ENCODE measurements at places on chromosomes 13 and 19.

GRCh38 chr13:102323505-102323904 is 78.3 kb downstream of the FGF14 start:
- DNase-seq = no peak

DNA sequence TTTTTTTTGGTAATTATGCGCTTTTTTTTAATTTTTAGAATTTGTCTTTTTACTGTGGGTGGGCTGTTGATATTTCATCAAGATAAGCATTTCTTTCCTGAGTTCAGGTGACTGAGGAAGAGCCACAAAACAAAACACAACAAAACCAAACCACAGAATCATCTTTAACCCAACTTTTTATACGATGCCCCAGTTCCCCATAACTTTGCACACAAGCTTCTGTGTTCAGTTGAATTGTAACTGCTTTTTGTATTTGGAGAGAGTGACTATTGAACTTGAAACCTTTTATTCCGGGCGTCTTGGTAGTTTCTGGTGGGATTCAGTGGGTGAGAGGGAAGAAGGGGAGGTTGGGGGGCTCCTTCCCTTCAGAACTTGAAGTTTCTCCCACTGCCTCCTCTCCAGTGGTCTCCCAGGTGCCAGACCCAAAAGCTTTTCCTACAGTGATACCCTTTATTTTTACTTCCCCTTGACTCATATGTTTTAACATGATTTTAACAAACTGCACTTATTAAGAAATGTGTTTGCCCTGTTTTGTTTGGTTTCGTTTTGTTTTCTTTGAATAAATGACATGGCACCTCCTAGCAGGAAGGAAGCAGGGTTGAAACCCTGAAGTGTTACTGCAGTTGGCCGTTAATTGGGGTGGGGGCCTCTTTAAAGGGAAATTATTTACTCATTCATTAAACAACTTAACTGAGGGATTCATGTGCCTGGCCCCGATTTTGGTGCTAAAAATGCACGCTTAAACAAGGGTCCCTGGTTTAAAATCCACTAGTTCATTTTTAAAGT is 2.7 kb upstream of the CCDC97 start:
- no peak for DNase-seq

GRCh38 chr13:23741879-23742510 is 147.2 kb downstream of the MIPEP start:
- no peak for DNase-seq

DNA sequence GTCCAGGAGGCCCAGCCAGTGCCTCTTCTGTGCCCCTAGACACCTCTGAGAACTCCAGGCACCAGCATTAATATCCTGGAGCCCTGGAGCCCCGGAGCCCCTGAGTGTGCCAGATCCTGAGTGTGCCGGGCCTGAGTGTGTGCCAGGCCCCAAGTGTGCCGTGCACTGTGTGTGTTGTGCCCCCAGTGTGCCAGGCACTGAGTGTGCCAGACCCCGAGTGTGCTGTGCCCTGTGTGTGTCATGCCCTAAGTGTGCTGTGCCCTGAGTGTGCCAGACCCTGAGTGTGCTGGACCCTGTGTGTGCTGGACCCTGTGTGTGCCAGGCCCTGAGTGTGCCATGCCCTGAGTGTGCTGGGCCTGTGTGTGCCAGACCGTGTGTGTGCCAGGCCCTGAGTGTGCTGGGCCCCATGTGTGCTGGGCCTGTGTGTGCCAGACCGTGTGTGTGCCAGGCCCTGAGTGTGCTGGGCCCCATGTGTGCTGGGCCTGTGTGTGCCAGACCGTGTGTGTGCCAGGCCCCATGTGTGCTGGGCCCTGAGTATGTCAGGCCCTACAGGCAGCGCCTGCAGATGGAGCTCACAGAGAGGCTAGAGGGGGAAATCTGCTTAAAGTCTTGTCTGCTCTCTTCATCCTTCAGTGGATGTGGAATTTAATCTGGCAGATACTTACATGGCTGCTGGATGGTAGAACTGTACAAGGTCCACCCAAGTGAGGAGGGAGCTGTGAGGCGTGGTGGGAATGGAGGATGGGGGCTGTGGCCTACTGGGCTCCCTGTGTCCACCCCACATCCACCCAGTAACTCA is 53.9 kb downstream of the C13orf46 start:
- DNase-seq = no peak

- no peak for DNase-seq
Observed at GRCh38 chr13:62377838-62378237, 962.2 kb upstream of the PCDH20 start.

DNA sequence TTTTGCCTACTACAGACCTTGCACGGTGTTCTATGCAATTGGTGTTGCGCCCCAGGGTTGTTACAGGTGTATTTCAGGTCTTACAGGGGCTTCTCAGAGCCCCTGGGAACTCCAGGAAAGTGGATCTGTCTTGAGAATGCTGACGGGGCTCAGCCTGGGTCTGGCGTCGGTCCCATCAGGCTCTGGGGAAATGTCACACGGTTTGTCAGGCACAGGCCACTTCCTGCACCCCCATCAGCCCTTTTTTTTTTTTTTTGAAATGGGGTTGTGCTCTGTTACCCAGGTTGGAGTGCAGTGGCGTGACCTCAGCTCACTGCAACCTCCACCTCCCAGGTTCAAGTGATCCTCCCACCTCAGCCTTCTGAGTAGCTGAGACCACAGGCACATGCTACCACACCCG is 13.2 kb downstream of the CLEC4G start:
- no peak for DNase-seq

- DNase-seq = no peak
Observed at GRCh38 chr19:2181633-2181997, 17.9 kb downstream of the DOT1L start.

DNA sequence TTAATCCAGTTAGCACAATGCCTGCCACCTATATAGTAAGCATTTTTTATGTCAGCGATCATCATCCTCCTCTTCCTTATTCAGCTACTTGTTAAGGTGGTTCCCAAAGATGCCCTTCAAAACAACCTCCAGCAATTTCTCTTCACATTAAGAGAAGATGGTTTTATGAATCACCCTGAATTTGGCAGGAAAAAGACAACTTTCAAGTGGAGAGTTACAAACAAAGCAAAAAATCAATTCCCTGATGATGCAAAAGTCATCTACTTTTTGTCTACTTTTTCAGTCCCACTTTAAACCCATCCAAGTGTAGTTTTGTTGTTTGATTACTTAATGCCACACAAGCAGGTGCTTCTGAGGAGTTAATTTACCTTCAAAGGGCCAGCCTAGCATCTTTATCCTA is 139.1 kb upstream of the SERP2 start:
- DNase-seq = no peak

GRCh38 chr13:21364916-21365315 is 94.2 kb downstream of the ZDHHC20 start:
- DNase-seq = no peak

DNA sequence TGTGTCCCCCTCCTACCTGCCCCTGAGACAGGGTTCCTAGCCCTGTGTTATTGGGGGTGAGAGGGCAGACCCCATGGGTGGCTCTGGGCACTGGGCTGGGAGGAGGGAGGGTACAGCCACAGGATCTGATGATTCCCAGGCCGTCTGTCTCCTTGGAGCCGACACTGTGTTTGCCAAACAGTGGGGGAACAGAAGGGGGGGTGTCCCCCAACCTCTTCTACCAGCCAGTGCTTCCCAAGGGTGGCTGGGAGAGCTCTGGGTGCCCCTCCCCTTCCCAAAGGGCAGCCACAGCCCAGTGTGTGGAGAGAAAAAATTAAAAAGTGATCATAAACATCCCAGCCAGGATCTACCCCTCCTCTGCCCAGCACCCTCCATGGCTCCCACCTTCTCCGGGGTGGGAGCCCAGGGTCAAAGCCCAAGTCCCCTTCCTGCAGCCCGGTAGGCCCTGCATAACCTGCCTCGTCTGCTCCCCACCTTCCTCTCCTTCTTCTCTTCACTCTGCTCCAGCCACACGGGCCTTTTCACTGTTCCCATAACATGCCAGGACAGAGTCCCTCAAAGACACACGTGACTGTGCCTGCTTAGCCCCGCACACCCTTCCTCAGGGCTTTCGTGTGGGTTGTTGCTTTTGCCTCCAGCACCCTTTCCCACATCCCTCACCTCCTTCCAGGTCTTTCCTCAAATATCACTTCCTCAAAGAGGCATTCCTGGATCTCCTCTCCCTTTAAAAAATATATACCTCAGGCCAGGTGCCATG is 1.4 kb upstream of the PLIN4 start:
- DNase-seq = peak; percentile 14

GRCh38 chr13:44293374-44293773 is 80.2 kb upstream of the SERP2 start:
- DNase-seq = no peak

DNA sequence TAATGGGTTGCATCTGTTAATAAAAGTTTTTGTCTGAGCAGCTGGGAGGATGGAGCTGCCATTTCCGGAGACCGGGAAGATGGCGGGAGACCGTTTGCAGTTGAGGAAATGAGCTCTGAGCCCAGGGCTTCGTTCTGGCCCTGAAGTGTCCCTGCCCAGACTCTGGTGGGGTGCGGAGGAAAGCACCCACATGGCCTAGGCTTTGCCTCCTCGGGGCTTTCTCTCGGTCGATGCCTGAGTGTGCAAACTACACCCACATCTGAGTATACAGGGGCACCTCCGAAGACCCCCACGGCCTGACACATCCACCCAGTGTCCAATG is 15.6 kb upstream of the NANOS3 start:
- no peak for DNase-seq

GRCh38 chr19:45040059-45040771 is 1.4 kb downstream of the CLASRP start:
- peak; percentile 46 for DNase-seq

- DNase-seq = no peak
Observed at GRCh38 chr19:2906631-2907195, 6.0 kb downstream of the ZNF57 start.

DNA sequence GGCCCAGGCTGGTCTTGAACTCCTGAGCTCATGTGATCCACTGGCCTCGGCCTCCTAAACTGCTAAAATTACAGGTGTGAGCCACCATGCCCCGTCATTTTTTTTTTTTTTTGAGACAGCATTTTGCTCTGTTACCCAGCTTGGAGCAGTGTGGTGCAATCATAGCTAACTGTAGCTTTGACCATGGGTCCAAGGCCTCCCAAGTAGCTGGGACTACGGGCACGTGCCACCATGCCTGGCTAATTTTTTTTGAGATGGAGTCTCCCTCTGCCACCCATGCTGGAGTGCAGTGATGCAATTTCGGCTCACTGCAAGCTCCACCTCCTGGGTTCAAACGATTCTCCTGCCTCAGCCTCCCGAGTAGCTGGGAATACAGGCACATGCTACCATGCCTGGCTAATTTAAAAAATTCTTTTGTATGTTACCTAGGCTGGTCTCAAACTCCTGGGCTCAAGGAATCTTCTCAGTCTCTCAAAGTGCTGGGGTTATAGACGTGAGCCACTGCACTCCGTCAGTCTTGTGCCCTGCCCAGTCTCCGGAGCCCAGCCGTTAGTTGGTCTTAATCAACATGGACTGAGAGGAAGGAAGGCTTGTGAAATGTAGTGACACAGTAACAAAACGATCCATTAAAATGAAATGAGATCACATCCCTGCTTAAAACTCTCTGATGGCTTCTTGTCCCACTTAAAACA is 1.4 kb upstream of the LRG1 start:
- DNase-seq = no peak

- peak; percentile 29 for DNase-seq
Observed at GRCh38 chr13:26910754-26911465, 150.3 kb upstream of the GPR12 start.

GRCh38 chr13:42814868-42815267 is 33.5 kb downstream of the FAM216B start:
- DNase-seq = no peak

DNA sequence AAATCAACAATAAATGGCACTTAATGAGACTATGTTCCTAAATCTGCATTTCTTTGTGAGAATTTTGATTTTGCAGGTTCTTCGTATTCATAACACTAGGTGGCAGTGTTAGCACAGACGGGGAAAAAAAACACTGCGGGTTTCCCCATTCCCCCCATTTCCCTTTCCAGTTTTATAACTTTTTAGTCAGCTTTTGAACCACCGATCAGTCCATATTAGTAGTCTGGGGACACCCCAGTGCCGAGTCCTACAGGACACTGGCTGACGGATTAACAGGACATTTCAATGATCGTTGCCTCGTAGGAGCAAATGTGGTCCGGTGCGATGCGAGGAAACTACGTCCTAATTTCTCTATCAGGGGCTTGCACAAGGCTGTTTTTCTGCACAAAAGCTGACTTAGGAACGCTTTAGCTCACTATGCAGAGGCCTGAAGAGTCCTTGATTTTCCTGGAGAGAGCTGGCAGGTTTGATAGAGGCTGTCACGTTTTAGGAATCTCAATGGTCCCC is 234.3 kb downstream of the LMO7 start:
- DNase-seq = peak; percentile 29

GRCh38 chr19:52343548-52343947 is 7.5 kb downstream of the ZNF610 start:
- DNase-seq = peak; percentile 58

GRCh38 chr13:108621462-108621861 is 7.9 kb upstream of the MYO16 start:
- no peak for DNase-seq

DNA sequence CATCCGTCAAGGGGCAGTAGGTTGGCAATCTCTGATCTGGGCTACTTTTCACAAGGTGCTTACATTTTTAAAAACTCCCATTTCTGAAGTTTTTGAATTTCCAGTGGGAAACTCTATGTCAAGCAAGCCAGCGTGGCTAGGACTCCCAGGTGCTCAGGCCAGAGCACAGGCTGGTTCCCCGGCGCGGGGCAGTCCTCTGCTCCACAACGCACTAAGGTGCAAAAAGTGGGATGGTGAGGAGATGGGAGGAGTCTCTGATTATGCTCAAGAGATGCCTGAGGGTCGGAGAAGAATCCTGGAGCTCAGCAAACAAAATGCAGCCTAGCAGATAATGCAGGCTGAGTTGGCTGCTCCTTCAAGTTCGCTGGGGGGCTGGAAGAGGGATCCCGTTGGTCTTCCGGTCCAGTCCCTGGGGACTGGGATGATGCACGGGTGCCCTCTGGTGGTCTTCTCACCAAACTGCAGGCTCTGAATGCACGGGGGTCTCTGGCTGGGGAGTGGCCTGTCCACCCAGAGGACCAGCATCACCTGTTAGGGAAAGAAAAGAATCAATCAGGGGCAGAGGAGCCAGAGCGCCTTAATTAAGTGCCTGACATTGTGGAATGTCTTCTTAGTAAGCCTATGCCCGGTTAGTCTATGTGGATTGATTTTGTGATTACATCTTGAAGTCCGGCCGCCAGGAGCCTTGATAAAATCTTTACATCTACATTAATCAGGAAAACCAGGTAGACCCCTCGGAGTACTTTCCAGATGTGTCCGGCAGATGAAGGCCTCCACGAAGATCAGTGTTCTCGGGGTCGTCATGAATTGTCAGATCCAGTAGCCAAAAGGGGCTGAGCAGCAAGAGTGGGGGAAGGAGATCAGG is 244.4 kb upstream of the MAB21L1 start:
- peak; percentile 30 for DNase-seq
